Inflammatory macrophage (primary cell): ENCODE measurements at places on chromosomes 13 and 19.

DNA sequence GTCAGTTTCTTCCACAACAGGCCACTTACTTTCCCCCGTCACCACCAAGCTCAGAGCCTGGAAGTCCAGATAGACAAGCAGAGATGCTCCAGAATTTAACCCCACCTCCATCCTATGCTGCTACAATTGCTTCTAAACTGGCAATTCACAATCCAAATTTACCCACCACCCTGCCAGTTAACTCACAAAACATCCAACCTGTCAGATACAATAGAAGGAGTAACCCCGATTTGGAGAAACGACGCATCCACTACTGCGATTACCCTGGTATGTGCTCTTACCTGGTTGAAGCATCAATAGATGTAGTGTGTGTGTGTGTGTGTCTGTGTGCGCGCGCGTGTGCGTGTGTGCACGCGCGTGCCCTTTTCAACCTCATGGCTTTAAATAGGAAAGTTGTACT, 3.7 kb downstream of the KLF5 start:
- DNase-seq = no peak

DNA sequence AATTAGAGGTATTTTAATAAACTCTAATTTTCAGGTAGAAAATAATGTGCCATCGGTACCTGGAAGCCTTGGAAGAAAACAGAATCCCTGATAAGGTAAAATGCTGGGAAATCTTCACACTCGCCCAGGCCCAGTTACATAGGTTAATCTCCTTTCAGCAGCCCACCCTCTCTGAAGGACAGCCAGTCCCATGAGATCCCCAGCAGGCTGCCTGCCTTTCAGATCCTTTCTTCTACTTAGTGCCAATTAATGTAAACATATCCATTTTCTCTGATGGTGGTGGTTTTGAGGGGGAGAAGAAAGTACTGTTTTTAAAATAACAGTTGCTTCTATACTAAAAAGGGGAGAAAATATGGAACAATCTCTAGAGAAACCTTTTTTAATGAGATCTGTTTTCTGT, 12.2 kb downstream of the SMAD9 start:
- DNase-seq = no peak

DNA sequence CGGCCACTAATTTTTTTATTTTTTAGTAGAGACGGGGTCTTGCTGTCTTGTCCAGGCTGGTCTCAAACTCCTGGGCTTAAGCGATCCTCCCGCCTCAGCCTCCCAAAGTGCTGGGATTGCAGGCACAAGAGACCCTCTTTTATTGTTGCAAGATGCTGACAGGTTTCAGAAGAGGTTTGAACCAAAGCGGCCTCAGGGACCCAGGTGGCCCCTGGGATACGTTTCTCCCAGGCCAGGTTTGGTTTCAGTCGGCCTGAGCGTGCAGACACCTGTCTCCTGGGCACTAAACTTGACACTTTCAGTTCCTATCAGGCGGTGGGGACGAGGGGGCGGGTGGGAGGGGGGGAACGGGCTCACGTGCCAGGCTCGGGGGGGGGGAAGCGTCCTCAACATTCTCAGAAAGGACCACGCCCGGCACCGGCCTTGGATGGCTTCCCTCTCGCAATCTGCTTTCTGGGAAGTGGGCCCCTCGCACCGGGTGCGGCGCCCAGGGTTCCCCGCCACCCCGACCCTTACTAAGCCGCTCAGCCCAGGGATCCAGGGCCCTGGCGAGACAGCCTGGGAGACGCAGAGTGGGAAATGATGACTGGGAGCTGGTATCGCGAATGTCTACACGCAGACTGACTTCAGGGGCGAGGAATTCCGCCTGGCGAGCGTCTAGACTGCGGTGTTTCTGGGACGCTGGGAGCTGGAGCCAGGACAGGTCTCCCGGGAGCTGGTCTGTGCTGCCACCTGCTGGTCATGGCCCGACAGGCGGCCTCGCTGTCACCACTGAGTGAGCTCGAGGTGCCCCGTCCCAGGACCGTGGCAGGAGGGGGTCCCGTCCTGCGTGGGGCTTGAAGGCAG, 91.6 kb downstream of the GNG7 start:
- peak; percentile 81 for DNase-seq

- DNase-seq = no peak
These were observed 14.5 kb upstream of the DOCK9 start for GRCh38 chr13:98992355-98992754.

- no peak for DNase-seq
These were observed 90.1 kb downstream of the ERCC5 start for GRCh38 chr13:102935896-102936321.

- peak; percentile 45 for DNase-seq
These were observed 55.0 kb upstream of the EEF1AKMT1 start for GRCh38 chr13:20828539-20829364.

GRCh38 chr19:7921302-7921966, 1.3 kb downstream of the SNAPC2 start:
- DNase-seq = no peak

DNA sequence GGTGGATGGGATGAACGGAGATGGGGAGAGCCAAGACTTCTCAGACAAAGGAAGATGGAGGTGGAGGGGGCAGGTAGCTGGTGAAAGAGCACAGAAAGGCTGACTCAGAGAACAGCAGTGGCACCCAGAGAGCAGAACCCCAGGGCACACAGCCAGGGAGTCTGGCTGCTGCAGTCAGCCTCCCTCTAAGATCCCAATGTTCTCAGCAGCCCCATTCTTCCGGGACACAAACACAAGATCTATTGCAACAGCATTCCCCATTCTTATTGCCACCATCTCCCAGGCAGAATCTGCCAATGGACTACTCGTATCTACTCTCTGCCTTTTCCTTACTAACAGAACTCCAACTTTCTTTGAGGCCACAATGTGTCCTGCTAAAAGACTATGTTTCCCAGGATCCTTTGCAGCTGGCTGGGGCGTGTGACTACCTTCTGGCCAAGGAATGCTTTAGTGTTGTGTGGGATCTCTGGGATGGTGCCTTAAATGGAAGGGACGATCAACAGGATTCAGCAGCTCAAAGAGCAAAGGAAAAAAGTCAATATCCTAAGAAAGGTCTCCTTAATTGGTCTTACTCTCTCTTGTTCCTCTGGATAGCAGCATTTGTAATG, 7.5 kb downstream of the THAP8 start:
- no peak for DNase-seq

GRCh38 chr13:33219926-33220325, 65.6 kb downstream of the STARD13 start:
- no peak for DNase-seq

DNA sequence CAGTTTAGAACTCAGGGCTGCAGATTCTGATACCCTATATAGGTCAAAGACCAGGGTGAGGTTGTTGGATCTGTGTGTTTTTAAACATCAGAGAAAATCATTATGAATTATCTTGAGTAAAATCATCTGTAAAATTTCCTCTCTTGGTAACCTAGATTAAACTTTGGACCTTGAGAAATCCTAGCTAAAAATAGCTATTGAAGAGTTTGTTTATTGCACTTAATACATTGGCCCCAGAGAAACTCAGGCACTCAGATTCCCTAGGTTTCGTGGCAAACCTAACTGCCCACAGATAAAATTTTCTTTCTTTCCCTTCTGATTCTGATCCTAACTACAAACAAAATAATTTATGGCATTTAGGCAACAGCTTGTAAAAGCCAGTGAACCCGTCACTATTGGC, 102.3 kb downstream of the GPC6 start:
- DNase-seq = no peak

GRCh38 chr19:8973501-8974091, 36.6 kb downstream of the MUC16 start:
- DNase-seq = no peak

GRCh38 chr13:90868321-90868920, 479.1 kb upstream of the MIR17HG start:
- peak; percentile 29 for DNase-seq

DNA sequence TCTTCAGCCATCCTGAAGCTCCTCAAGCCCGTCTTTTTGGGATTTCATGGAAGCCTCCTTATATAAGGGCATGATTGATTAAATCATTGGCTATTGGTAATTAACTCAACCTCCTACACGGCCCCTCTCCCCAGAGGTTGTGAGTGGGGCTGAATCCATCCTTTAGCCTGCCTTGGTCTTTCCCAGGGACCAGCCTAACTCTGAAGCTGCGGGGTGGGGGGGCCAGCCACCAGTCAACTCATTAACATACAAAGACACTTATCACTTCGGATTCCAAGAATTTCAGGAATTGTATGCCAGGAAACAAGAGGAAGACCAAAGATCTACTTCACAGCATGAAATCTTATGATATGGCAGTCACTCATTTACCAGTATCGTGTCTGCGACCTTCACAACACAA, 9.9 kb downstream of the COL4A1 start:
- no peak for DNase-seq

- no peak for DNase-seq
These were observed 349.2 kb upstream of the ARGLU1 start for GRCh38 chr13:106917024-106917571.

- DNase-seq = no peak
These were observed 19.0 kb upstream of the ATP8A2 start for GRCh38 chr13:25352806-25353205.

- no peak for DNase-seq
These were observed 61.2 kb upstream of the EDNRB start for GRCh38 chr13:77979721-77980385.

DNA sequence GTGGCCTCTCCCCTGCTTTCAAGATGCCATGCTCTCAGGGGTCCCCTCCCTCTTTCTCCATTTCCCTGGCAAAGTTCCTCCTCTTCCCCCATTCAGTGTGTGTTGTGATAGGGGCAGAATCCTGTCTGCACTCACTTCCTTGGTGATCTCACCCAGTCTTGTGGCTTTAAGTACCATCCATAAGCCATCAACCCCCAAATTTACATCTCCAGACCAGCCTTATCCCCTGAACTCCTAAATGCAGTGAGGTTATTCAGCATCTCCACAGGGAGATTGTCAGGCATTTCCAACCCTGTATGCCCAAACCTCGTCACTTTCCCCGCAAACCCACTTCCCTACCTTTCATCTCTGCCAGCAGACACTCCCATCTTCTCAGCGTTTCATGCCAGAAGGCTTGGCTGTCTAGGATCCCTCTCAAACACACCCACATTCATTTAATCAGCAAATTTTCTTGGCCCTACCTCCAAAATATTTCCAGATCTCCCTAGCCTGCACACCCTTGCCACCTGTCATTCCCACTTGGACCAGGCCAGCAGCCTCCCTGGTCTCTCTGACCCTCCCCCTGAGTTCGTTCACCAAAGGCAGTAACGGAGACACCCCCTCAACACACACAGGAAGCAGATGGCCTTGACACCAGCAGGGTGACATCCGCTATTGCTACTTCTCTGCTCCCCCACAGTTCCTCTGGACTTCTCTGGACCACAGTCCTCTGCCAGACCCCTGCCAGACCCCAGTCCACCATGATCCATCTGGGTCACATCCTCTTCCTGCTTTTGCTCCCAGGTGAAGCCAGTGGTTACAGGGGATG, at the start of gene HCST:
Gene HCST, plus strand, starts transcription at position 676 of the 808 bp plus-strand sequence. Its CDS starts 65 bp downstream, at position 741.
- peak; percentile 82 for DNase-seq

DNA sequence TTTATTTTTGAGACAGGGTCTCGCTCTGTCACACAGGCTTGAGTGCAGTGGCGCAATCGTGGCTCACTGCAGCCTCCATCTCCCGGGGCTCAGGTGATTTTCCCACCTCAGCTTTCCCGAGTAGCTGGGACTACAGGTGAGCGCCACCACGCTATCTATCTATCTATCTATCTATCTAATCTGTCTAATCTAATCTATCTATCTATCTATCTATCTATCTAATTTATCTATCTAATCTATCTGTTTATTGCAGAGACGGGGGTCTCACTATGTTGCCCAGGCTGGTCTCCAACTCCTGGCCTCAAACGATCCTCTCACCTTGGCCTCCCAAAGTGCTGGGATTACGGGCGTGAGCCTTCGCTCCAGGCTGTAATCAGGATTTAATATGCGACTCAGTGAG, 587 bp downstream of the ZNF613 start:
- DNase-seq = no peak

- DNase-seq = no peak
These were observed 6.5 kb downstream of the INSR start for GRCh38 chr19:7287722-7288121.

DNA sequence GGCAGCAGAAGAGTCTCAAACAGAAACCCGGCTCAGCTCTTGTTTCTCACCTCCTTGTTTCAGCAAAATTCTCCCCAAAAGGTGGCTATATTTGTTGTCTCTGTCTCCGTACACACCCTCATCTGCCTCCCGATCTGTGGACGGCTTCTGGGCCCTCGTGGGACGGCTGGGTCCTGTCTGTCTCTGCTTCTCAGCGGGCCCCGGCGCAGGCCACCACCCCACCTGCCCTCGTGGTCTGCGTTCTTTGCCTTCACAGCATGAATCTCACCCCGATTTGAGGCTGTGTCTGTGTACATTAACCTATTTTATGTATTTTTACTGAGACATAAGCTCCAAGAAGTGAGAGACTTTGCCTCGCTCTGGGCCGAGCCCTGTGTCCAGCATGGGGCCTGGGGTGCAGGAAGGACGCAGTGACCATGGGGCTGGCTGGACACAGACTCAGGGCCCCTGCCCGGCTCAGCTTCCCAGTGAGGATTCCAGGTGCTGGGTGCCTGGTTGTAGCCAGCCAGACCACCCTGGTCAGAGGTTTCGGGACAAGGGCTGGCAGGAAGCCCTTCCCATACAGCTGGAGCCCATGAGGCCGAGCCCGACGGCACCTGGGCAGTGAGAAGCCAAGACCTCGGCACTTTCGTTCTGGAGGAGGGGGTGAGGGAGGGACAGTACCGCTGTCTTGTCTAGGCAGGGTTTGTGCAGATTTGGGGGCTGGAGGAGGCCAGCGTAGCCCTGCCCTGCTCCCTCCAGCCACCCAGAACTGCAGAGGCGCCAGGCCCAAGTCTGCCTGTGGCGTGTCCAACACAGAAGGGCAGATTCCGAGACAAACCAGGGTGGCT, 78.5 kb upstream of the MCF2L start:
- no peak for DNase-seq

DNA sequence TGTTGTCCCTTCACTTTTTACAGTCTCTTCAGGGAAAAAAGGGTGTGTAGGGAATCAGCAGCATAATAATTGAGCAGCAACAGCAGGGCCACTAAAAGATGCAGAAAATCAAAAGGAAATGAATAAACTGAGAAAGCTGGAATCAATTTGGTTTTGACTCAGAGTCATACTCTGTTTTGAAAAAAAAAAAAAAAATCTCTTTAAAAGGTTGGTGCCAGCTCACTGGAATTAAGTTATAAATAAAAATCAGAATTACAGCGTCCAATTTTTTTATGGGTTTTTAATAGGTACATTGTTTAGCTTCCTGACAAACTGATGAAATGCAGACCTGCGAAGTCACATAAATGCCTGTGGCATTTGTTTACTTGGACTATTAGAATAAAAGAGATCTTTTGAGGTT, 231.9 kb downstream of the COG6 start:
- no peak for DNase-seq

DNA sequence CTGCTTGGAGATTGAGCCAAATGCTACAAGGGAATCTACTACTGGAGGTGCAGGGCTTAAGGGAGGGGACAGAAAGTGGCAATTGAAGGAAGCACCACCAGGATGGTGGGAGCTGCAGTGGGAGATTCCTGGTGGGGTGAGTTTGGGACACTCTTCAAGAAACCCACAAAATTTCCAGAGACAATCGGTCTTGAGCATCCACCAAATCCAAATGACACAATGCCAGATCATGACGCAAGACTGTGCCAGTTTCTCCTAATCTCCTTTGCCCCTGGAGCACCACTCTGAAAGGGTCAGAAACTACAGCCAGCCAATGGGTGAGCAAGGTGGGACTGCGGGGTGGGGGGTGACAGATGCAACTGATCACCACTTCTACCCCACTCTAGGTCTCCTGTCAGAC, 78.7 kb downstream of the LRRC63 start:
- DNase-seq = no peak
